ENCODE measurements at places on chromosomes 5 and 9.

GRCh38 chr9:89277454-89277853, 33.5 kb upstream of the CKS2 start:
- no peak overlapping the region for H3K27ac ChIP-seq
- peaks cover 39% of the 10 kb centered on the region for H3K36me3 ChIP-seq
- no peaks in the 10 kb centered on the region for H3K27me3 ChIP-seq
- H3K4me1 ChIP-seq: no peaks in the 10 kb centered on the region

- peaks cover 31% of the 10 kb centered on the region for H3K36me3 ChIP-seq
- peaks cover 3% of the 10 kb centered on the region for H3K27me3 ChIP-seq
- peaks cover 9% of the 10 kb centered on the region for H3K4me1 ChIP-seq
- no peak overlapping the region for H3K4me3 ChIP-seq
- DNase-seq: no peak
These were observed 282.7 kb upstream of the POU5F2 start for GRCh38 chr5:94024101-94024500.

DNA sequence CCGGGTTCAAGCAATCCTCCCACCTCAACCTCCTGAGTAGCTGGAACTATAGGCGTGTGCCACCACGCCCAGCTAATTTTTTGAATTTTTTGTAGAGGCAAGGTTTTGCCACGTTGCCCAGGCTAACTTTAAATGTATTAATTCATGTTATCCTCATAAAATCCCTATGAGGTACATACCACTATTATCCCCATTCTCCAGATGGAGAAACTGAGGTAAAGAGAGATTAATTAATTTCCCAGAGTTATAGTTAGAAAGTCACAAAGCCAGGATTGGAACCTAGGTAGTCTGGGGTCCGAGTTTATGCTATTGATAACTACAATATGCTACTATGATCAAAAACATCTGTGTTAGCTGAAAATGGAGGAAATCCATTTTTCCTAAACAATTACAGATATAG, 31.9 kb upstream of the GOLPH3 start:
- no peak overlapping the region for H3K27ac ChIP-seq
- peaks cover 4% of the 10 kb centered on the region for H3K36me3 ChIP-seq
- H3K4me1 ChIP-seq: peaks cover 8% of the 10 kb centered on the region
- H3K27me3 ChIP-seq: peaks cover 14% of the 10 kb centered on the region

- H3K4me3 ChIP-seq: no peak overlapping the region
- H3K36me3 ChIP-seq: peaks cover 14% of the 10 kb centered on the region
- peaks cover 44% of the 10 kb centered on the region for H3K4me1 ChIP-seq
- H3K27me3 ChIP-seq: peaks cover 4% of the 10 kb centered on the region
- H3K27ac ChIP-seq: no peak overlapping the region
These were observed 8.1 kb downstream of the LRRC14B start for GRCh38 chr5:199197-199949.

- H3K27ac ChIP-seq: no peak overlapping the region
- H3K27me3 ChIP-seq: peaks cover 8% of the 10 kb centered on the region
- H3K4me1 ChIP-seq: peaks cover 9% of the 10 kb centered on the region
- DNase-seq: no peak
- H3K4me3 ChIP-seq: no peak overlapping the region
- no peaks in the 10 kb centered on the region for H3K36me3 ChIP-seq
These were observed 563.8 kb upstream of the ARRDC3 start for GRCh38 chr5:91946870-91947269.

DNA sequence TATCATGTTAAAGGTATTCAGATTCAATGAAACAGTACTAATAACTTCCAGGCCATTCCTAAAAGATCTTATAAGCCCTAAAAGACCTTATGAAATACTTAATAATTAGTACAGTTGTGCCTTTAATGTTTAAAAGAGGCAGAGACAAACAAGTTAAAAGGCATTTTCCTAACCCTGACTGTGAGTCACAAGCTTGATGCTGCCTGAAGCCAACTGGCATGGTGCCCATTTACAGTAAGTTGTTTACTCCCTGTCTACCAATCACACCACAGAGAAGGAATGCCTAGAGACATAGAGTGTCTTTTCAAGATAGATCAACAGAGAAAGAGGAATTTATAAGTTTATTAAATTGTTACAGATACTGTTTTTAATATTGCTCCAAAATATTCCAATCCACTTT, 47.8 kb downstream of the NR3C1 start:
- DNase-seq: no peak
- H3K27me3 ChIP-seq: no peaks in the 10 kb centered on the region
- no peaks in the 10 kb centered on the region for H3K4me1 ChIP-seq
- no peak overlapping the region for H3K27ac ChIP-seq
- H3K36me3 ChIP-seq: no peaks in the 10 kb centered on the region

DNA sequence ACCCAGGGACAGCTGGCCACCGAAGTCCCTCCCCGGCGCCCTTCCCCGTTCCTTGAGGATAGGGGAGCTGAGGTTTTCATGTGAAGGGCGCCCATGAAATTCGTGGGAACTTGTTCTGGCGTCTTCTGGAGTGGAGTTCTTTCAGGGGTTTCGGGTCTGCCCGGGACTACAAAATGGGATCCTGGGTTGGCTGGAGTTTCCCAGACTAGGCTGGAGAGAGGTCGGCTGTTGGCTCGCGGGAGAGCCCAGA, 3.6 kb upstream of the RGMB start:
- H3K4me1 ChIP-seq: peaks cover 55% of the 10 kb centered on the region
- DNase-seq: no peak
- H3K4me3 ChIP-seq: peak overlapping the region; percentile 91
- no peak overlapping the region for H3K27ac ChIP-seq
- H3K27me3 ChIP-seq: peaks cover 17% of the 10 kb centered on the region

DNA sequence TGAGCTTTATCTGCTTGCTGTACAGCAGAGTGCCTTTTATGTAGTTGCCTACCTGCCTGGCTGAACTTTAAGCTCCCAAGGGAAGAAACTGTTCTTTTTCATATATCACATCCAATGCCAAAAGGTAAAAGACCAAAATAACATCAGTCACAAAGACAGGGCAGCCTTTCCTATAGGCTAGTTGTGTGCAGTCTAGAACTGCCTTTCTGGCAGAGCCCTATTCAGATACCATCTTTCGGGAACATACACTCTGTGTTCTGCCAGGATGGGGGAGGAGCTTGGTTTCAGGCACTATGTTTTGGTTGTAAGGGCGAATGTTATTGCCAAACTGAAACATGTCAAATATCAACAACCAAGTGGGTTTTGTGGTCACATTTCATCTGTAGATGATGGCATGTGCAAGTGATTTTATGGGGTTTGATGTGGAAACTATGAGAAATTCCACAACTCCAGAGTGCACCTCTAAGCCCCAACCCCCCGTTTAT, 314.5 kb downstream of the ADGRV1 start:
- no peak for DNase-seq
- H3K27me3 ChIP-seq: no peaks in the 10 kb centered on the region
- peaks cover 16% of the 10 kb centered on the region for H3K4me1 ChIP-seq
- H3K4me3 ChIP-seq: no peak overlapping the region

DNA sequence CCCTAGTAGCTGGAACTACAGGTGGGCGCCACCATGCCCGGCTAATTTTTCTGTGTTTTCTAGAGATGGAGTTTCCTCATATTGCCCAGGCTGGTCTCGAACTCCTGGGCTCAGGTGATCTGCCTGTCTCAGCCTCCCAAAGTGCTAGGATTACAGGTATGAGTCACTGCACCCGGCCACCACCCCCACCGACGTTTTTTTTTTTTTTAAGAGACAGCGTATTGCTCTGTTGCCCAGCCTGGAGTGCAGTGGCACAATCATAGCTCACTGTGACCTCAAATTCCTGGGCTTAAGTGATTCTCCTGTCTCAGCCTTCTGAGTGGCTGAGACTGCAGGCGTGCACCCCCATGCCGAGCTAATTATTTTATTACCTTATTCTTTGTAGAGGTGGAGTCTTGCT, 38.2 kb downstream of the WDR70 start:
- H3K4me1 ChIP-seq: no peaks in the 10 kb centered on the region
- no peak for DNase-seq
- H3K36me3 ChIP-seq: peaks cover 59% of the 10 kb centered on the region
- H3K27ac ChIP-seq: no peak overlapping the region

GRCh38 chr5:133688391-133688790, 76.0 kb upstream of the FSTL4 start:
- peaks cover 14% of the 10 kb centered on the region for H3K4me1 ChIP-seq
- no peak for DNase-seq
- H3K36me3 ChIP-seq: no peaks in the 10 kb centered on the region
- no peak overlapping the region for H3K27ac ChIP-seq

DNA sequence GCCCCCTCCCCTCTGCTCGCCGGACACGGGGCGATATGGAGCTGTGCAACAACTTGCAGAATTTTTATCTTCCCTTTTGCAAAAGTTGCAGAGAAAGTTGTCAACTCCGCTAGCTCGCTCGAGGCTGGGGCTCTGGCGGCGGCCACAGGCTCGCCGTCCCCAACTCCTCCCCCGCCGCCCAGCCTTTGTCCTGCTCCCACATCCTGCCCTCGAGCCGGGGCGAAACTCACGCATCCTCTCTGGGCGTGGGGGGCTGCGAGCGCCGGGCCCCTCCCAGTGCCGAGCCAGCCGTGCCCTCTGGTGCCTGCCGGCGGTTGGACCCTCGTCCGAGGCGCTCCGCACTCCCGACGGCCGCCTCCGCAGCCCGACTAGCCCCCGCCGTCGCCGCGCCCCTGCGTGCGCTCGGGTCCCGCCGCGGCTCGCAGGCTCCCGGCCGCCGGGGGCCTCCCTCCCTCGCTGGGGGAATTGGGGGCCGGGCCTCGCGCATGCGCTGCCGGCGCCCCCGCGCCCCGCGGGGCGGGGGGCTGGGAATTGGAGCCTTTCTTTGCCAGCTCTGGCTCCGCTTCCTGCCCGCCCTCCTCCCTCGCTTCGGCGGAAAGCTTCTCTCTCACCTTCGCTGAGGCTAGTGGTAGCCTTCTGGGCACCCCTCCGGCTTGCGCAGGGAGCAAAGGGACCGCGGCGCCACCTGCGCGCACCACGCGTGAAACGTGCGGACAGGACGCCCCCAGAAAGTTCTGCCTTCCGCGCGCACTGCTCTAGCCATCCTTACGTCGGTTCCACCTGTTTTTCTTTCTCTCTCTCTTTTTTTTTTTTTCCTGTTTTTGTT, at the start of gene CCNJL:
Gene CCNJL, minus strand, starts transcription at position 431 of the 826 bp plus-strand sequence. CDS start 641 bp downstream, outside the sequence.
- H3K27ac ChIP-seq: peak within 1 kb of the TSS; percentile 38
- DNase-seq: peak; percentile 89
- peaks cover 30% of the 10 kb centered on the region for H3K36me3 ChIP-seq
- H3K4me3 ChIP-seq: peak within 1 kb of the TSS; percentile 98
- H3K27me3 ChIP-seq: peaks cover 16% of the 10 kb centered on the region

- DNase-seq: no peak
- H3K27ac ChIP-seq: no peak overlapping the region
- H3K4me3 ChIP-seq: no peak overlapping the region
- H3K36me3 ChIP-seq: peaks cover 13% of the 10 kb centered on the region
- H3K27me3 ChIP-seq: no peaks in the 10 kb centered on the region
These were observed 6.4 kb downstream of the SWI5 start for GRCh38 chr9:128282500-128282899.

DNA sequence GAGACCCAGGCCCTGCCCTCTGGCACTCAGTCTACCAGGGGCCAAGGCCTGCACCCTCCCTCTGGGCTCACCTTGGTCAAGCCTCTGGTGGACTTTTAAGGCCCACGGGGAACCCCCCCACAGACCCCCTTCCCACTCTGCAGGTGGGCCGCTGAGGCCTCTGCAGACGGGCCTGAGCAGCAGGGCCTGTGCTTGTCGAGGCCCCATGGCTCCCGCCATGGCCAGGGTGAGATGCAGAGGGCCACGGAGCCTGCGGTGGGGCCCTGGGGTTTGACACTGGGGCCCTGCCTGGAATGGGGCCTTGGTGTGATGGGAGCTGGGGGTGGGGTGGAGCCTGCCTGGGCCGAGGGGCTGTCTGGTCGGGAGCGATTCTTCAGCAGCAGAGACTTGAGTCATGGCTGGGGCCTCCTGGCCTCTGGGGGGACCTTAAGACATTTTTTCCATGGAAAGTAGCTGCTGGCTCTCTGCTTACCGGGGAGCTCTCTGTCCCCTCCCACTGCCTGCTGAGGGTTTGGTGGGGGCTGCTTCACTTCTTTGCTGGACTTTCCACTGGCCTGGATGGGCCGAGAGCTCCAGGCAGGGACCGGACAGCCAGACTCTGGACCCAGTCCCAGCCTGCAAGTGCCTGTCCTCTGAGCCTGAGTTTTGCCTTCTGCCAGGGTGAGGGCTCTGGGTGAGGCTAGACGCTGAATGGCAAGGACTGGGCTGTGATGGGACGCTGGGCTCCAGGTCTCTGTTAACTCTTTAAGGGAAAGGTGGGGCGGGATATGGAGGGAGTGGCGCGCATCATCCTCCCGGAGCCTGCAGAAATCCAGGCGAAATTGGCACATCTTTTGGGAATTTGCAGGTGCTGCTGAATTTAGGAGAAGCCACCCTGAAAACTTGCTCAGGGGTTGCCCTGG, 132.2 kb downstream of the RXRA start:
- DNase-seq: no peak
- no peaks in the 10 kb centered on the region for H3K36me3 ChIP-seq
- H3K27me3 ChIP-seq: peaks cover under 1% of the 10 kb centered on the region
- H3K4me1 ChIP-seq: peaks cover 44% of the 10 kb centered on the region
- no peak overlapping the region for H3K27ac ChIP-seq

DNA sequence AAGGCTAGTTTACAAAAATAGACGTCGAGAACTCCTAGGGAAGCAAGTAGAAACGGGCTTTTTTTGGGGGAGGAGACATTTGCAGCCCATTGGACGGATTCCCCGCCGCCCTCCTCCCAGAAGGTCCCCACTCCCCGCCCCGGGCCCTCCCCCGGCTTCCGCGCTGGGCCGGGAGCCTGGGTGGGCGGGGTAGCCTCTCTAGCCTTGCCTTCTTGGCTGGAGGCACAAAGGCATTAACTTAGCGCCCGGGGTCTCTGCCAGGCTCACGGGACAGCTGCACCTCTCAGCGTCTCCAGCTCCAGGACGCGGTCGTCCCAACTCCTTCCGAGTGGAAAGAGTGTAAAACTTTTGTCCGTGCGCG, at the start of gene DMRTA1:
Gene DMRTA1, plus strand, starts transcription at position 236 of the 361 bp plus-strand sequence. CDS start 242 bp downstream, outside the sequence.
- H3K27ac ChIP-seq: peak within 1 kb of the TSS; percentile 93
- DNase-seq: peak; percentile 80
- H3K4me1 ChIP-seq: peaks cover 20% of the 10 kb centered on the region

DNA sequence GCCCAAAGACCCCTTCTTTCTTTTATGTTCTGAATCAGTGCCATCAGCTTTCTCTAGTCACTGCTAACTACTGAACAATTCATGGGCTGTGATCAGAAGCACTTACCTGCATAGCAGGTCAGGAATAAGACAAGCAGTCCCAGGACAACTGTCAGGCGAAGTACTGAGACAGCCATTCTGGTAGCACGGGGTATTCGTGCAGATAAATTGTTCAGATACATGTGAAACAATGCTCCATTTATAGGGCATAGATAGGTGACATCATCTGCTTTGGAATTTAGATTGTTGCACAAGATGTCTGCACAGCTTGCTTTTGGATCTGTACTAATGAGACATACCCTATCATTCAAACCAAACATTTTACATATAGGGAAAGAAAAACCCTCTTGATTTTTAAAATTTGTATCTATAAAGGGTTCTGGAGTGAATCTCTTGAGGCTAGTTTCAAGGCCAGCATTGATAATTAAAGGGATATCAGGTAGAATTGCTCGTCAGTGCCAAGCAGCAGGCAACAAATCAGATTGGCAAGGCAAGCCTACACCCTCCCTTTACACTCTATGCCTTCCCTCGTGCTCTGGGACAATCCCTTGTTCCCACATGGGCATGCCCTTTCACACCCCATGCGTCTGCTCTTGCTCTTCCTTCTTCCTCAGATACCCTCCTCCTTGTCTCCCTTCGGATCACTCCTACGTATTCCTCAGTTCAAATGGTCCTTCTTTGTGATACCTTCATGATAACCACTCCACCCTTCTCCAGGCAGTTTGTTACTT, at the start of gene C5orf46:
Gene C5orf46, minus strand, starts transcription at position 213 of the 770 bp plus-strand sequence. Its CDS starts 37 bp downstream, at position 176.
- no peaks in the 10 kb centered on the region for H3K36me3 ChIP-seq
- no peak within 1 kb of the TSS for H3K27ac ChIP-seq
- H3K4me3 ChIP-seq: no peak within 1 kb of the TSS
- no peak for DNase-seq
- H3K4me1 ChIP-seq: no peaks in the 10 kb centered on the region

- no peak overlapping the region for H3K4me3 ChIP-seq
- no peaks in the 10 kb centered on the region for H3K36me3 ChIP-seq
- peaks cover 6% of the 10 kb centered on the region for H3K4me1 ChIP-seq
These were observed 20.8 kb downstream of the UGT3A2 start for GRCh38 chr5:36045895-36046294.

Measured in nephron progenitor cell (in vitro differentiated cells).